HFFc6 (cell line): ENCODE measurements at places on chromosomes 7 and 10. TPM values are rescaled to one million over a fixed set of nuclear protein-coding genes. Genes with fewer than 3 reads are reported as not detected.

Gene MTERF1
- 8.1 to 10.5 TPM (median 10.0 TPM) in 3 replicates for total RNA-seq

Gene FAM237B
- total RNA-seq = not detected in 3 replicates

Gene MICU1
- total RNA-seq = 61.0 to 65.4 TPM (median 61.2 TPM) in 3 replicates

Gene NPC1L1
- total RNA-seq = not detected in 3 replicates

Gene GLCCI1
- 15.4 to 16.7 TPM (median 15.7 TPM) in 3 replicates for total RNA-seq

Gene KCNMA1
- 87.1 and 152 TPM in 2 replicates for total RNA-seq

Gene ALOX5
- total RNA-seq = not detected in 3 replicates

Gene GIMAP4
- not detected in 3 replicates for total RNA-seq

Gene NCF1
- total RNA-seq = not detected in 3 replicates

Gene CROT
- 12.2 to 14.4 TPM (median 12.8 TPM) in 3 replicates for total RNA-seq

Gene PRSS37
- total RNA-seq = not detected in 3 replicates

Gene CTNNA3
- not detected in 3 replicates for total RNA-seq

Gene AKR1C8
- total RNA-seq = not detected in 3 replicates

Gene SPAG6
- not detected in 2 replicates for total RNA-seq
